ENCODE measurements at places on chromosomes 7 and 10.

GRCh38 chr10:5492929-5493576 lies 6.3 kb downstream of the CALML5 start:
- DNase-seq = no peak

DNA sequence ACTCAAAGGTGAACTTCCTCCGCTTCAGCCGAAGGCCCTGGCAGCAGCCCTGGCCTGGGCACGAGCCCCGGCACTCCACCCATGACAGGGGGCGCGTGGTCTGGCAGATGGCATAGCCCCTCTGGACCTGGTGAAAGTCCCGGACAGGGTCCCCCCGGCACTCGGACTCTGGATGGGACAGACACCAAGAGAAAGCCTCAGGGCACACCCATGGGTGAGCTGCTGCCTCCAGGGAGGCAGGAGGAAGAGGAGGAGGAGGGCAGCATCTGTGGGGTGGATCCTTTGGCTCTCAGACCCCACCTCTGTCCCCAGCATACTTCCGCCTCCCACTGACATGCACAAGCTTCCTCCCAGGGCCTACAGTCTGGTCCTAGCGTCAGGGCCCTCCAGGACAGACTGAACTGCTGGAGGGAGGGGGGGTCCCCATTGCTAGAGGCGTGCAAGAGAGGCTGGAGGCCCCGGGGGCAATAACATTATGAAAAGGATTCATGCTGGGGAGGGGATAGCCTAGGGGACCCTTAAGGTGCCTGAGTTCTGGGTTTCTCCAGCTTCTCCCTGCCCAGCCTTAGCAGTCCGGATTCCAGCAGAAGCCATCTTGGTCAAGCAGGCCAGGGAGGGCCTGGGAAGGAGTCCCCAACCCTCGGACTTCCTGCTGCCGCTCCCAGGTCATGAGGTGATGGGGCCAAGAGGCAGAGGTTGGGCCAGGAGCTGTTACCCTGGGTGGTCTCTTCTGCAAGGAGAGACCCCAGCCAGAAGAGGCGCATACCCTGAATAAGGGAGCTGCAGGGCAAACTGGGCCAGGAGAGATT lies 169.3 kb downstream of the LCOR start:
- no peak for DNase-seq

DNA sequence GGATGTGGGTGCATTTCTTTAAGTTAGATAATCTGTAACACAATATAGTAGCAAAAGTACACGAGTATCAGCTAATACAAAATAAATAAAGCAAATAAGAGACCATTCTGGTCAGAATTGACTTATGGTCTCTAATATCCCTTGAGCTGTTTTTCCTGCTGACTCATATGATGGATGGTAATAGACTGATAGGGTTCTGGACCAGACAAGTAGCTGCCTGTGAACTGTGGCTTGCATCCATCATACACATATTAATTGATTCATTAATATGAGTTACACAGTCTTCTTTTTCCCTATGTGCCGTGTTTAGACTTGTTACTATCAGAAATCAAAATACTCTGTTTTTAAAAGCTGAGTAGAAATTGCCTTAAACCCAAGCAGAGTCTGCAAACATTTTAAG lies 762.8 kb downstream of the GATA3 start:
- no peak for DNase-seq

- no peak for DNase-seq
Measured at GRCh38 chr7:75638594-75639070, 100.1 kb downstream of the HIP1 start.

- DNase-seq = no peak
Measured at GRCh38 chr7:3517344-3517743, 216.3 kb downstream of the SDK1 start.

- no peak for DNase-seq
Measured at GRCh38 chr10:49664842-49665355, 14.6 kb upstream of the C10orf53 start.

- no peak for DNase-seq
Measured at GRCh38 chr10:69426376-69426727, 9.6 kb upstream of the TACR2 start.

GRCh38 chr10:97573021-97573420 lies 442 bp downstream of the ANKRD2 start:
- no peak for DNase-seq

DNA sequence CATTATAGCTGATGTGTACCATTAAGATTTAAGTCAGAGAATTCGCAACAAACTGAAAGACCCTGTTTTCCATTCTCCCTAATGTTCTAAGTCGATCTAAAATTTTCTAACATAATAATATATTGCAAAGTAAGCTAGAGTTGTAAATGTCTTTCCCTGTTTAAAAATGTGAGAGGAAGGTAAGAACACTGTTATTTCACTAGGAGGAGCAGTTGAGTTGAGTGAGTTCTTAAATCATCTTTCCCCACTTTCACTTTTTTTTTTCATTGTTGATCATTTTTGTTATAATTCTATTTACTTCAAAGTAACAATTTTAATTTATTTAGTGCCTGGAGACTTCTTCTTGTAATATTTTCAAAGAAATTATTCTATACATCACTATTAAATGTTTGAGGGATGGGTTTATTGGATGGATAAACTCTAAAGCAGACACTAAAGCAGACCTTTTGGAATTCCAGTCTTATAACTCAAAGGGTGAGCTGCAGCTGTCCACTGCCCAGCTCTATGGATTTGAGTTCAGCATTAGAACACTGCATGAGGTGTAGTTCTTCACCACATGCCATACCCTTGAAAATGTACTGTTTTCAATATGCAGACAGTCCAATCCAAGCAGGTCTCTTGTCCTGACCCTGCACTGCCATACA lies 181.3 kb upstream of the FZD1 start:
- DNase-seq = no peak

GRCh38 chr7:29189743-29190201 lies 4.8 kb upstream of the CHN2 start:
- peak; percentile 42 for DNase-seq

GRCh38 chr7:80199051-80199450 lies 64.4 kb downstream of the GNAI1 start:
- no peak for DNase-seq

DNA sequence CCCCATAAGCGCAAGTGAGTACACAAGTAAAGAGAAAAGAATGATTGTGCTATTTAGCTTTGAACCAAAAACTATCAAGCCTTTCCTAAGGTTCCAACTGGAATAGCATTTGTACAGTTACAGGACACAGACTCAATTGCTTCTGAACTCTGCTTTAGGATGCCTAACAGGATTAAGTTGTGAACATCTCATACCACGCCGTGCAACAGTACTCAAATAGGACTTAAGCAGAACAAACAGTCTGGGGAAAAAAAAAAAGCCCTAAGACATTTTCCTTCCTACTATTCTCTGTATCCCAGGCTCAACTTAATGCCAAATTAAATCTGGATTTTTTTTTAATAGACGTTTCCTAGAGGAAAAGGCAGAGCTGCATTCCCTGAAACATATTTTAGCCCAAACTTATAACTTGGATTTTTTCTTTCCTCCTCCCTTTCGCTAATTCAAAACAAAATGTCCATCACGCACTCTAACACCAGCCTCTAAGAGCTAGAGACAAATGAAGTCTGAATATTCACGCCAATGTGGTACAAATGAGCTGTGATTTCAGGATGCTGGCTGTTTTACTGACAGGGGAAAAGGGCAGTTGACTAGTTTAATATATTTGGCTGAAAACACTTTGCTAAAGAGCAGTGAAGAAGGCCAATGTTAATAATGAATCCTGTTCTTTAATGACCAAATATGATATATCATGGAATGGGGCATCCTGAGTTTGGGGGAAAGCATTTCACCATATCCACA lies 68.6 kb downstream of the CALD1 start:
- DNase-seq = no peak
